Globus pallidus (tissue), 1 donor: ENCODE measurements at places on chromosomes 7 and 10.

DNA sequence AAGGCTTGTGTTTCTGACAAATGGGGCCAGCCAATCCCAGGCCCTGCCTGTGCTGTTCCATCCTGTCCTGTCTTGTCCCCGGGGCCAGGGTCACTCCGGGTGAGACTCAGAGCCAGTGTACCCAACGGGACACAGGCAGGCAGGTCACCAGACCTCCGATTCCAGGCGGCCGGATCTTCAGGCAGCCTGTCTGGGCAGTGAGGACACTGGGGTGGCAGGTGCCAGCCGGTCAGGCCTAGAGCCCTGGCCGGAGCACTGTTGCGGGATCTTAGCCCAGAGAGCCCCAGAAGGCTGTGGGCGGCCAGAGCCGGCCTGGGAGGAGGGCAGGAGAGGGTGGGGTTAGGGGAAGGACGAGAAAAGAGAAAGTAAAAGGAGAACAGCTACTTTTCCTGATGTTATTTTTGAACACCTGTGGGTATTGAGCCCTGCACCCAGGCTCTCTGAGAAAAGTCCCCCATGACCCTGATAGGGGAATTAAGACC is 134.3 kb upstream of the TNRC18 start:
- peak; percentile 58 for DNase-seq

GRCh38 chr7:27163288-27164044 is 1.9 kb downstream of the HOXA9 start:
- DNase-seq: no peak

GRCh38 chr10:130387936-130388580 is 251.9 kb downstream of the GLRX3 start:
- DNase-seq: no peak

DNA sequence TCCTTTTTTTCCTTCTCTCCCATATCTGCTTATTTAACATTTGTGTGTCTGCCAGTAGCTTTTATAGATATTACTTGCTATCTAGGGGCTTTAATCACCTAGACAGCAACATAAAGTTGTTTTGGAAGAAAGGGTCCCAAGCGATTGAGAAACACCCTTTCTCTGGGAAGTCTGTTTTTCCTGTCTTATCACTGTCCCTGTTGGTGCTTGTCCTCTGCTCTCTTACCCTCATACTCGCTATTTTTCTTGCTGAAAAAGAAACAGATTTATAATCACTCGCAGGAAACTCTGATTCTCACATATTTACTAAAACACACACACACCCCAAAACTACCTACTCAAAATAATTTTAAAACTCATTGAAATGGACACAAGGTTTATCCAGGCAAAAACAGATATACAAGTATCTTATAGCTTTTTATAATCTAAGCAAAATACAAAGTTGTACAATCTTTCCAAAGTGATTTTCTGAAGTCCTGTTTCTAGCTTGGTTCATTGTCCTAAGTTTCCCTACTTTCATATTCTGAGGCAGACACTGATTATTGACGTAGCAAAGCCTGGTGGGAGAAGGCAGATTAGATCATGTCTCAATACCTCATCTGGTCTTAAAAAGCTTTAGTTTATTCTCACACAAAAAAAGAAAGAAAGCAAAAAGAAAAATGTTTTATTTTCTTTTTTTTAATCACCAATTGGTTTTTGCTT is 157.3 kb downstream of the CACNA2D1 start:
- peak; percentile 12 for DNase-seq

- no peak for DNase-seq
Observed at GRCh38 chr10:99008054-99008453, 227.6 kb downstream of the HPSE2 start.

- DNase-seq: peak; percentile 53
Observed at GRCh38 chr7:150368884-150369747, 494 bp downstream of the REPIN1 start.

- DNase-seq: no peak
Observed at GRCh38 chr10:130656187-130656575, 520.0 kb downstream of the GLRX3 start.

- DNase-seq: no peak
Observed at GRCh38 chr10:88074971-88075370, 211.5 kb downstream of the PTEN start.

- DNase-seq: no peak
Observed at GRCh38 chr7:128191136-128191844, 49.8 kb upstream of the LEP start.

DNA sequence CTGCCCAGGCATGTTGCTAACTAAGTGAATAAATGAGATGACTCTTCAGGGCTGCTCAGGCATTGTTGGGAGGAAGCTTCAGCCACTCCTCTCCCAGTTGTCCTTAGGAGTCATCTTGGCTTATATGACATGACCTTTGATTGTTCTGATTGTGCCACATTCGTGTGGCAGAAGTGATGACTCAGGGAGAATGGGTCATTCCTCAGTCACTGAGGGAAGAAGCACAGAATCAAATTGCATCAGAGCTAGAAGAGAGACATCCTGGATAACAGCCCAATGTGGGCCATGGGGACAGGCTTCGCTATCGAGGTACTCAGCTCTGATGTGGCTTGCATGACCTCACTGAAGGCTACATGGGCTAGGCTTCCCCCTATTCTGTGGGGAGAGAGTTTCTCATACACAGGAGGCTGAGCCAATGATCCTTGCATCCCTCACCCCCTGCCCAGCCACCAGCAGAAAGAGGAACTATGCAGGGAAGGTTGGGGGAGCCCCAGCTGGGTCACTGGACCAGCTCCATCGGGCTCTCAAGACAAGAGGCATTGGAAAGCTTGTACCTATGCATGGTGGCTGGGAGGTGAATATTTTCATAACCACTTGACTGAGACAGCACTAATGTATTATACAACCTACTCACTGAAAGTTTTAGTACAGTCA is 6.0 kb upstream of the HMX3 start:
- no peak for DNase-seq

- no peak for DNase-seq
Observed at GRCh38 chr10:124116771-124117510, 23.5 kb upstream of the CHST15 start.

- DNase-seq: no peak
Observed at GRCh38 chr10:124629842-124630241, 114.3 kb downstream of the FAM53B start.

DNA sequence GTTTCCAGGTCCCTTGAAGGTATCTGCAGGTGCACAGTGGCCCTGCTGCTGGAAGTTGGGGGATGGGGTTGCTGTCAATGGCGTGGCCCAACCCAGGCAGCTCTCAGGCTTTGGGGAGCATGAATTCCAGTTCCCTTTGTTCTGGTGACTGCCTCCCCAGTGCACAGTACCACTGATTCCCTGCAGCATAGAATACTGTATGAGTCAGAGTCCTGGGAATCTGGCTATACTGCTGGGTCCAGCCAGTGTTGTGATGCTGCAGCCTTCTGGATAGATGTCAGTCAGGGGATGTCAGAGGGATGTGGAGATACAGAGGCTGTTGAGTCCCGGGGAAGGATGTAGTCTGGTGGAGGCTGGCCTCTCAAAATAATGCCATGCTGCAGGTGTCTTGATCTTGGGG is 99.3 kb downstream of the LANCL2 start:
- DNase-seq: no peak

DNA sequence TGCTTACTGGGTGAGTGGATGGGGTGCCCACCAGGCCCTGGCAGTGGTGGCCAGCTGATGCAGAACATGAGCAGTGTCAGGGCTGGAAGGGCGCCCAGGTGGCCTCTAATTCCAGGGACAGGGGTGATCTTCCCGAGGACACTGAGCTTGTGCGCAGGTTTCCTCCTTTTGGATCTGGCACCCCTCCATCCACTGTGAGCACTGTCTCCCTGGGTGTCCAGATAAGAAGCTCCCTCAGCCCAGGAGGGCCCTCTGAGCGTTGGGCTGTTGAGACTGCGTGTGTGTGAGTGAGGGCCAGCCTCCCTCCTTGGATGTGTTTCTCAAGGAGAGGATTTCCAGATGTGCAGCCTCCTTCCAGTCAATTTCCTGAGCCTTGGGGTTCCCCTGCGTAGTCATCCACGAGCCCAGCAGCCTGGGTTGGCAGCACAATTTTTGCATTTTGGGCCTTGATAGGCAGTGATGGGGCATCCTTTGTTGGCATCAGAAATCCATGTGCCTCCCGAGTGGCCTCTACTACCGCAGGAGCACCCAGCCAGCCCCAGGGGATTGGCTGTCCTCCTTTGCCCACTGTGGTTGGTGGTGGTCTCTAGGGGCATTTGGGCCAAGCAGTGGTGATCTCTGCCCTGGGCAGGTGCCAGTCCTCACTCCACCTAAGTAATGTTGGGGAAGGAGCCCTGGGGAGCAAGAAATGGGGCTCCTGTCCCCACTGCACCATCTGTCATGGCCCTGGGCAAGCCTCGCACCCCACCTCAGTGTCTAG is 20.9 kb upstream of the BTBD16 start:
- no peak for DNase-seq

- no peak for DNase-seq
Observed at GRCh38 chr7:137337902-137338301, 5.6 kb downstream of the PTN start.

DNA sequence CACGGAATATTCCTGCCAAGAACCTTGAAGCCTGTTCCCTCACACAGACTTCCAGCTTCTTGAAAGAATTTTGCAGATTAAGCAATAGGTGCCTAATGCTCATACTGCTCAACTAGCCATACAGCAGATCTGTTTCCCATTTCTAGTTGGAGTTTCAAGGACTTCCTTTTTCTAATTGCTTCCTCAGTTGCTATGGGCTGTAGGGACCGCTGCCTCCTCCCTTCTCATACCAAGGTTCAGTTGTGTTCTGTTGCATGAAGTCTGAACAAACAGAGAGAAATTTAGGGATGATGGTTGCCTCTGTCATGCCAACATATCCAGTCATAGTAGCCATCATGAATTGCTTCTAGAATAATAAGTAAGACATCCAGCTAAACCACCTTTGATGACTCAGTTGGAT is 6.8 kb downstream of the ITGA8 start:
- DNase-seq: no peak

- DNase-seq: no peak
Observed at GRCh38 chr10:33290321-33291052, 44.0 kb downstream of the NRP1 start.

GRCh38 chr10:77746047-77746707 is 108.6 kb upstream of the KCNMA1 start:
- no peak for DNase-seq

GRCh38 chr7:14902589-14903067 is at the start of gene DGKB:
DGKB (minus strand) TSS chr7:14902751.
- peak; percentile 21 for DNase-seq

DNA sequence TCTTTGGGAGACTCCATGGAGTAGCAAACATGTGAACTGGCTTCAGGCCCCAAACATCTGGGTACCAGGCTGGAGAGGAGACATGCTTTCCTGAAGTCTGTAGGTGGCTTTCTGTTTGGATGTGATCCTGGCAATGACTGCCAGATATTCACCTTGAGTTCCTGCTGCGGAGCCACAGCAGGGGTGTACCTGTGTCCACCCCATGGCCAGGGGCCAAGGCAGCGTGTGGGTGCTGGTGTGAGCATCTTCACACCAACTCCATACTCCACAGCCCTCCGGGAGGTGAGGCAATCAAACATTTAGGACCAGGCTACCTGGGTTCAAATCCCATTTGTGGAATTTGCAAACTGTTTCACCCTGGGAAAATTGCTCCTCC is 113.0 kb downstream of the ADCY1 start:
- DNase-seq: no peak

DNA sequence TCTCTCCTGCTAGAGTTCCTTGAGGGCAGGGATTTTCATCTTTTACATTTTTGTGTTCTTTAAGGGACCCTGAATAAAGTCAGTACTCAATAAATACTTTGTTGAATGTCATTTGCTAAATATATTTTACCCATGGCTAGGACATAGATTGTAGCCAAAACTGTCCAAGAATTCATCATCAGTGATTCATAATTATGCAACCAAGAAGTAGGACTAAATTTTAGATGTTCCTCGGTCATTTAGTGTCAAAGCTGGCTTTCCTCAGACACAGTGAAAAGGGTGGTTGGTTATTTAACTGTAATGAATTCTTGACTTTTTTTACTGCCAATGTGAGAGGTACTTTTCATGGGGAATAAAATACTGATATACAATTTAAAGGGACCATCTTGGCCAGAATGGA is 3.3 kb downstream of the NUDT13 start:
- no peak for DNase-seq

DNA sequence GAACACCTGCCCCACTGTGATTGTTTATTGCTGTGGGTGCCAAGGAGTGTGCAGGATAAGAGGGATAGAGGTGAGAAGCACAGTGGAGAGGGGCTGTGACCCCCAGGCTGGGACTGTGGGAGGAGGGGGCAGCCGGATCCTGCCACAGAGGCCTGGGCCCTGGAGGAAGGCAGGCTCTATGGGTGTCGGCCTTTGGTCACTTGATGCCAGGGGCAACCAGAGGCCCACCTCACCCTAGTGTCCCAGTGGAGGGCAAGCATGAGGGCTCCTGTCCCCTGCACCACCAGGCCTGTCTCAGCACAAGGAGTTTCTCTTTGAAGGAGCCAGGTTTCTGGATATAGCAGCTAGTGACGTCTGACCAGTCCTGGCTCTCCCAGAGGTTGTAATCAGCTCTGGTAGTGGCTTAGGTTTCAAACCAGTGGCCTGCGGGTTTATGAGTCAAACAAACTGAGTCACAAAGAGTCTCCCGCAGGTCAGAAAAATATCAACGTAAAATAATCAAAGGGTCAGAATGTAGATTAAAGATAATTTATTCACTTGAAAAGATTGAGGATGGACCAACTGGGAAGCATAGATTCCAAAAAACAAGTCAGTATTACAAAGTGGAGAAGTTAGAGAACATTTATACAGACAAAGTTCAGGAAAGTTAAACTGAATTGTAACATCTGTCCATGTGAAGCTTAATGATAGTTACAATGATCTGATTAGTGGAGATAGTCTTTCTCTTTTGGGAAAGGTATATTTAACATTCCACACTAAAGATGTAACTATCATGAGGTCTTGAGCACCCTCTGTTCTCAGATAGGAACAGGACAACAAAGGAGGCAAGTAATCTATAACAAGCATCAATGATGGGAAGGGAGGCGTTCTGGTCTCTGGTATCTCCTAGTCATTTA is 37.2 kb upstream of the ZNF488 start:
- no peak for DNase-seq

DNA sequence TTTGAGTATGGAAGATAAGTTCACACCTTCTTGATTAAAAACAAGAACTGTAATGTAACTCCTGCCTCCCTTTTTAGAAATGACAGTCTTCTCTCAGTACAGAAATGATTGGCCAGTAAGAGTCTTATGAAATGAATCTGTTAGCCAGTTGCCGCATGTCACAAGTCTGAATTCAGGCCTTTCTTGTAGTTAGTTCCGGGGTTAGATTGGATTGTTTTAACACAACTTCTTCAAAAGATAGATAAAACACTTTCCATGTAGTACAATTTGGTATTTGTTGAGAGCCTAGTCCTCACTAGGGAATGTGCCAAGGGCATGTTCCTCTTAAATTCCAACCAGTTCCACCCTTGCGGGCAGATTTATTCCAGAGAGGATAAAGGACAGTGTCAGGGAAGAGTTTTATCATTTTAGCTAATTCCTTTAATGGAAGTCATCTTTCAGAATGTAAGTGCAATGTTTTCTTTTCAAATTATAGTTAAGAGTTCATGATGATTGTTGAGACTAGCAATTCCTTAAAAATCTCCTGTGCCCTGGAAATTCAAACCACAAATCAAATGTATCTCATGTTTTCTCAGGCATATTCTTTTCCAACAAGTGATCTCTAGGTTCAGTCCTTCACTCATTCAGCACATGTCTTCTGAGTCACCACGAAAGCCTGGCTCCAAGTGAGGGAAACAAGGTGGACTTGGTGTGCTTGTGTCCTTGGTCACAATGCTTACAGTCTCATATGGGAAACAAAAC is 4.1 kb downstream of the FHIP2A start:
- DNase-seq: no peak
